ENCODE measurements at places on chromosomes 4 and X.
A peak's percentile ranks its signal among the peaks of the same experiment; 100 is the strongest.

GRCh38 chr4:137451172-137451825 lies 81.0 kb downstream of the PCDH18 start:
- DNase-seq: no peak

GRCh38 chr4:74615411-74615810 lies 170.5 kb downstream of the AREG start:
- no peak for DNase-seq

GRCh38 chr4:110418641-110419040 lies 57.3 kb upstream of the ENPEP start:
- DNase-seq: no peak

GRCh38 chr4:76898949-76899645 lies 1.2 kb upstream of the SOWAHB start:
- DNase-seq: no peak

DNA sequence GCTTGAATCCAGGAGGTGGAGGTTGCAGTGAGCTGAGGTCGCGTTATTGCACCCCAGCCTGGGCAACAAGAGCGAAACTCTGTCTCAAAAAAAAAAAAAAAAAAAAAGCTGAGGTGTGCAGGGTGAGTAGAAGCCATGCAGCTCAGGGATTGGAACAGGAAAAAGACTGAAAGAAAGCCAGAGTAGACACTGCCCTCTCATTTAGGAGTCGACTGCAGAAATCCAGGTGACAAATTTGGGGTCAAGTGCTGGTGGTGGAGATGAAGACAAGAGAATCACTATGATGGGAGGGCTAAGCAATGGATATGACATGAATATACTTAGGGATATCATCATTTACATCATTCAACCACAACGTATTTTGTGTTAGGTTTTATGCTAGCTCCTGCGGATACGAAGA lies 1.9 kb downstream of the NEIL3 start:
- DNase-seq: no peak

GRCh38 chr4:3367866-3368265 lies 73.9 kb upstream of the HGFAC start:
- DNase-seq: no peak

GRCh38 chrX:113059714-113060113 lies 219.1 kb upstream of the AMOT start:
- DNase-seq: no peak

GRCh38 chr4:16588149-16588548 lies 310.3 kb downstream of the LDB2 start:
- no peak for DNase-seq

GRCh38 chr4:55637272-55637820 lies 1.2 kb upstream of the NMU start:
- no peak for DNase-seq

- DNase-seq: no peak
Observed at GRCh38 chr4:67355806-67356205, 189.5 kb downstream of the CENPC start.

- DNase-seq: no peak
Observed at GRCh38 chrX:4043951-4044350, 330.5 kb upstream of the PRKX start.

DNA sequence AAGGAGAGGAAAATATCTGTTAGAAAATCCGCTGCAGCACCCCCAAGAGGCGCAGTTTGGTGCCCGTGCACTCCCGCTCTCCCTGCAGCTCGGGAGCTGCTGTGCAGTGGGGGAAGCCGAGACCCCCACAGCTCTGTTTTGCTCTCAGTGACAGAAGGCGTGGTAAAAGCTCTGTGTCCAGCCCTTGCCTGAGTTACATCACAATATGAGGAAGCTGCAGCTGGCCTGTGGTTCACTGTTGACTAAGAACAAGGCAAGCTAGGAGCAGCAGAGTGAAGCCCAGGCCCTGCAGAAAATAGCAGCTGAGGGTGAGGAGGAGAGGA lies 88.5 kb upstream of the ADRA2C start:
- DNase-seq: no peak

GRCh38 chr4:101813604-101814003 lies 23.1 kb downstream of the BANK1 start:
- no peak for DNase-seq

GRCh38 chrX:16594490-16594889 lies 55.5 kb upstream of the S100G start:
- DNase-seq: no peak

DNA sequence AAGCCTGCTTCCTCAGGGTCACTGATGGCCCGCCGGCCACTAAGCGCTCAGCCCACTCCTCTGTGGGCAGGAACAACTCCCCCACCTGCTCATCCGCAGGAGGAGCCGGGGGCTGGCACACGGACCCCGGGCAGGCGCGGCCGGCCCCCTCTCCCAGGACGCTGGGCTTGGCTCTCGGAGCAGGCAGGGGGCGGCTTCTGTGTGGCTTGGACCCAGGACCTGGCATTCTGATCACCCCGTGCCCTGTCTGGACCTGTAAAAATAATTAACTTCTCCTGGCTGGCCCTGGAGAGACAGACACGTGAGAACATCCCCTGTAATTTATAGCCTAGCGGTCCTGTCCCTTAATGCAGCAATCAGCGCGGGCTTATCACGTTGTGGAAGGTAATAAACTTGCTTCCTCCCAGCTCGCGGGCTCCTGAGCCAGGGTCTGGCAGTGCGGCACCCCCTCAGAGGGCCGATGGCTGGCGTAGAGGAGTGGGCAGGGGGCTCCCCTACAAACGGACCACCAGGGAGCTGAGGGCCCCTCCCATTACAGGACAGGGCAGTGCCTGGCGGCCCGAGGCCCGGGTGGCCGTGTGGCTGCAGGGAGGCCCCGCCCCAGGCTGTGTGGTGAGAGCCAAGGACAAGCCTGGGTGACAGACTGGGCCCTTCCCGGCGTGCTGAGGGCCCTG lies 84.5 kb upstream of the NKX1-1 start:
- DNase-seq: no peak

GRCh38 chr4:15182600-15183220 lies 180.4 kb downstream of the CPEB2 start:
- no peak for DNase-seq

DNA sequence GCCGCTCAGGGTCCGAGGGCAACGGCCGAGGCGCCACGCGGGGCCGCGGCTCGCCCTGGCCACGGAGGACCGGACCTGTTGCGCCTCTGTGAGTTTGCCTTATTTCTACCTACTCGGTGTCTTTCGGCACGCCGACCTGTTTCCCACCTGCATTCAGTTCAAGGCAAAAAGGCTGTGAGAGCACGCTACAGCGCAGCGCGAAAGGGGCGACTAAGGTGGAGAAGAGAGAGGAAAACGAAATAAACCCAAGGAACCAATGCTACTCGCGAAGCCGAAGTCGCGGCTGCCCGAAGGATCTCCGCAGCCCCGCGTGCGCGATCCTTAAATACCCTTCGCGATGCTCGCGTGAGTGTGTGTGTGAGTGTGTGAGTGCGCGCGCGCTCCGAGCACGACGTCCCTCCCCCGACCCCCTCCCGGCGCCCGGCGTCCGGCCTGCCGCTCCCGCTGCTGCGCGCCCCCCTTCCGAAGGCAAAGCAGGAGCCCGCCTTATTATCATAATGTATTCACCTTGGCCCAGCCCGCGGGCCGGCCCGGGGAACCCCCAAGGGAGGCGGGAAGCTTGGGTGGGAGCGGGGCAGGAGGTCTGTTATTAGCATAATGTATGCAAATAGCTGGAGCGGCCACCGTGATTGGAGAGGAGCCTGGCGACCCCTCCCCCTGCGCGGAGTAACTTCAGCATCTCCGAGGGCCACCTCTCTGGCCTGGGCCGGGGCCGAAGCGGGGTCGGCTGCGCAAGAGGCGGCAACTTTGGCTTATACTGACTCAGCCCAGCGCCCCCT lies at the start of gene COL25A1:
TSS of gene COL25A1 (minus strand) at position 298 of the 779 bp plus-strand sequence.
- no peak for DNase-seq

DNA sequence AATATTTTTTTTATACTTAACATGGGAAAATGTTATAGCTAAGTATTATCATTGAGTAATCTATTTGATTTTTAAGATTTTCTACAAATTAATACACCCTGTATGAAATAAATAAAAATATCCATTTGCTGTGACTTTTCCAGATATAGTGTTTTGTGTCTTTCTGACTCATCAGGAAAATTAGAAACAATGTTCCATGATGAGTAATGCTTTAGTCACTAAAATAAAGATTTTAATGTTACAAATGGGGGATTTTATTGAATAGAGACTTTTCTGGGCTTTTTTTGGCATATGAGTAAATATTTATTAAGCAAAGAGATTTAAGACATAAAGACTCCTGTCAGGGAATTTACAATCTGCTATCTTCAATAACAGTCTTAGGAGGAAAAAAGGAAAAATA lies 279.2 kb upstream of the NOCT start:
- peak; percentile 36 for DNase-seq

- DNase-seq: no peak
Observed at GRCh38 chrX:136712650-136713310, 64.8 kb downstream of the CD40LG start.

GRCh38 chrX:21905313-21905712 lies 35.2 kb upstream of the SMS start:
- DNase-seq: no peak

DNA sequence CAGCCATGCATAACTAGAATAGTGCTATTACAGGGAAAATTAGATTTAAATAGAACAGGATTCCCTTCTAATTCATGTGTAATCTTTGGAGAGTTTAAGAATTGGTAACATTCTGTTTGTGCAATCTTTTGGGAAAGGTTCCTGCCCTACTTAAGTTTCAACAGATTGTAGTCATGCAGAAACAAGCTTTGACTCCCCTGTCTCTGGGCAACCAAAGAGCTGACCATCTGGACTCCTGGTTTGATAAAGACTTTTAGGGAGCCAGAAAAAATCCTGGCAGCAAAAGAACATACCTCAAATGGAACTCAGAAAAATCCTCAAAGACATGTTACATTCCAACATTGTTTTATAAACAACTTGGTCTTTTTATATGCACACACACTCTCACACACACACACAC lies 191.1 kb upstream of the NEIL3 start:
- DNase-seq: no peak

DNA sequence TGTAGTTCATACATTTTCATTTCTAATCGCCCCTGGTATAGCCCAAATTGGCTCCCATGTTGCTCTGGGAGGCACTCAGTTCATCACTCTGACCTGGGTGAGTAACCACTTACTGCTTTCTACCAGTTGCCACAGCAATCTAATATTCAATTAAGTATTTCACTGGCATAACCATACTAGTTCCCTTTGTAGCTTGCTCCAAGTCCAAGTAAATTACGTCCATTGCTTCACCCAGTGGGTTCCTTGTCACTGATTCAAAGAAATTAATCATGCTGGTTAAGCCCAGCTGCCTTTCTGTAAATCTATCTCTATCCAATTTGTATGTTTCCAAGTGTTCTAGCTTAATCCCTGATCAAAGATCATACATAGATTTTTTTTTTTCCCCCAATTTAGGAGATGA lies 92.0 kb upstream of the CBR4 start:
- DNase-seq: no peak

DNA sequence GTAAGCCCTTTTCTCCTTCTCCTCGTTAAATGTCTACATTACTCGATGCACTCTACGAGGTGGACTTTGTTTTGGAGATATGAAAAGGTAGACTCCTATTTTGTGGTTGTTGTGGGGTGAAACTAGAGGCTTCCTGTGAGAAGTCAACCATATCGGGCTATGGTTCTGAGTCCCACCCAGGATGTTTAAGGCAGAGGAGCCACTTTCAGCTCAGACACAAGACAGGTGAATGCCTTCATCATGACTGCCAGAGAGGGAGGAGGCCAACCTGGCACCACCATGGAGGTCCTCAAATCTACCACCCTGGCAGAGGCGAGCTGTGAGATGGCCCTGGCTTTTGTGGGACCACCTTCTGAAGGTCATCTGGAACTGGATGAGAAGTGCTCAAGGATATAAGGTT lies 154.4 kb upstream of the KLF3 start:
- no peak for DNase-seq

- no peak for DNase-seq
Observed at GRCh38 chr4:48041535-48042137, 25.1 kb downstream of the NIPAL1 start.

DNA sequence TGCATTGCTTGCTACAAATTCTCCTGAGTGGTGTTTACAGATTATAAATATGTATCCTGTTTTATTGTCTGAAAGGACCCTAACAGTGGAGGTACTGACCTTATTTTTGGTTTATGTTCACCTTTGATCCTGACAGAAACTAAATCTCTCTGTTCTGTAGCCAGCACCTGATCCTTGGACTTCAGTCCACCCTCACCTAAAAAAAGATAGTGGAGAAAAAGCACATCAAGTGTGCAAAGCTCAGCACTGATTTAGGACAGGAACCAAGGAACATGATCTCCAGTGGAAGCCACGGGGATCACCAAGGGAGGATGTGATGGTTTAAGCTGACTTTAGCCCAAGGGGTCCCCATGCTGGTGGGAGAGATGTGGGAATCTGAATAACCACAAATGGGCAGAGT lies 22.3 kb upstream of the C4orf54 start:
- DNase-seq: no peak

GRCh38 chrX:118698516-118699170 lies 28.8 kb upstream of the IL13RA1 start:
- no peak for DNase-seq

DNA sequence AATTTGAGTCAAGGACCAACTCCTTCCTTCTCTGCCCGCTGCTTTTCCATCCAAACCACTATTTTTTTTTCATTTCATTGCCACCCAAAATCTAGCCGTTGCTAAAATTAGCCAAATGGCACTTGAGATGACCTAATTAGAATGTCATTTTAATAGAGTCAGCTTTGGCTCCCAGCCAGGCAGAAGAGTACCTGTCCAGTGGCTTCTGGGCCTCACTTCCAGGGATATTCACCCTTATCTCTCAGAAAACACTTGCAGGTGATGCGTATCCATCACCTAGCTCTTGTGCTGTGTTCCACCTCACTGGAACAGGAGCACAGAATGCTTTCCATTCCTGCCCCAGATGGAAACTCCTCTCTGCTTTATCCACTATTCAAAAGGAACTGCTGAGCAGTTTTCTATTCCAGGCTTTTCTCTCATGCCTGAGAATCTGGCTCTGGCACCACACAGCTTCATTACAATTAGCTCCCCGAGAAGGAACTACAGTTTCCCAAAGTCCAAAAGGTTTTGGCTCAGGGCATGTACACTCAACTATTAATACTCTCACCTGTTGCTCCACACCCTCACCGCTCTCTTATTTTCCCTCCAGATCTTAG lies 18.5 kb downstream of the MAGEA9B start:
- DNase-seq: no peak

DNA sequence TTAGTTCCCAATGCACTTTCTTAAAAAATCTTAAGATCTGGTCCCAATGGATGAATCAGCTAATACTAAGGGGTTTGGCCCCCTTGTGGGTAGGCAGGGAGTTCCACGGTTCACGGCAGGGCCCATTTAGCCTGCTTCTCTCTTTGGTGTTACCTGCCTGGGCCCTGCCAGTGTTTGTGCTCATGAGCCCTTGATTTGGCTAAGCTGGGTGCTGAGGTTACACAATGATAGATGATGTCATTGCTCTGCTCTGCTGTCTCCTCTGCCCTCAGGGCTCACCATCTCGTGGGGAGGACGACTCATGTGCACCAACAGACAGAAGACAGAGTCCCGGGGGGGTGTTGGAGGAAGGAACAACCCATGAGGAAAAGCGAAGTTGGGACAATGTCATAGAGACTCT lies 24.4 kb downstream of the RTL5 start:
- DNase-seq: no peak

- DNase-seq: no peak
Observed at GRCh38 chr4:8203052-8203401, 3.9 kb downstream of the SH3TC1 start.

GRCh38 chrX:5399403-5399802 lies 829.3 kb downstream of the NLGN4X start:
- no peak for DNase-seq
